ENCODE measurements at places on chromosomes 6 and 20. TPM values are rescaled to one million over a fixed set of nuclear protein-coding genes. Genes with fewer than 3 reads are reported as not detected.

- no peak overlapping the region for H3K27ac ChIP-seq
- peaks cover 19% of the 10 kb centered on the region for H3K36me3 ChIP-seq
- H3K4me3 ChIP-seq = no peak overlapping the region
- DNase-seq = no peak
- peaks cover 61% of the 10 kb centered on the region for H3K27me3 ChIP-seq
Measured at GRCh38 chr20:21394551-21394950, 2.8 kb downstream of the NKX2-4 start.

DNA sequence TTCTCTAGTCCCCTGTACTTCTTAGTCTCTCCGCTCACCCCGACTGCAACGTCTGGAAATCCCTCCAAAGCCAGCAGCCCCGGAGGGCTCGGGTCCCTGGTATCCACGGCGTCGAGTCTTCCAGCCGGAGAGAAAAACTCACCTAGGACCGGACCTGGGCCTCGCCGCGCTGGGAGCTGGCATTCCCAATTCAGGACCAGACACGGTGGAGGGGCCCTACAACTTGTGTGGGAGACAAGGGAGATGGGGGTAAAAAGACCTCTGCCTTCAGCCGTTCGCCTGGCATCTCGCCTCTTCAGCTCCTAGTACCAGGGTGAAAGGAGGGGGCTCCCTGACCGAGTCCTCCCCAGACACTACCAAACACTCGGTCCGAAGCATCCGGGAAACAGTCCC lies 64.3 kb downstream of the GPX5 start:
- H3K27ac ChIP-seq = no peak overlapping the region
- peaks cover 34% of the 10 kb centered on the region for H3K4me1 ChIP-seq
- DNase-seq = no peak
- H3K36me3 ChIP-seq = no peaks in the 10 kb centered on the region

DNA sequence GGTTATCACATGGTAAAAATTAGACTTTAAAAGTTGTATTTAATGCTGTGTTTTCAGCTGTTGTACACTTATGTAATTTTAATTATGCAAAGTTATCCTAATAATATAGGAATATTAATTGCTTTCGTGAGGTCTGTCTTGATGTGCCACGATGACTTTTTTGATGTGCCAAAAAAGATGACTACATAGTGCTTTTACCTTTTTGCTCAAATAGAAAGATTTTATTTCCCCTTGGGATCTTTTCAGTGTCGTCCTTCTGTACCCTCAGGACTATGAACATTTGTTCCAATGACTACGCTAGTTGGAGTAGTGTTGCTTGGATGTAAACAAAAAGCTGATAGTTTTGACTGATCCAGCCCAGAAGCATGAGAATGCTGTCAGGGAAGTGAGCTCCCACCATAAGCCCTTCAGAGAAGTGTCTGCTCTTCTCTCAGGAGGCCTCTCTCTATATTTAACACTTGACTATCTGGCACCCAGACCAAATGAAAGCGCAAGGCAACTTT lies 1.2 kb upstream of the CD164 start:
- H3K36me3 ChIP-seq = peaks cover 18% of the 10 kb centered on the region
- peak overlapping the region; percentile 84 for H3K4me3 ChIP-seq
- H3K4me1 ChIP-seq = peaks cover 24% of the 10 kb centered on the region
- no peak for DNase-seq
- peak overlapping the region; percentile 100 for H3K27ac ChIP-seq
- H3K27me3 ChIP-seq = no peaks in the 10 kb centered on the region

DNA sequence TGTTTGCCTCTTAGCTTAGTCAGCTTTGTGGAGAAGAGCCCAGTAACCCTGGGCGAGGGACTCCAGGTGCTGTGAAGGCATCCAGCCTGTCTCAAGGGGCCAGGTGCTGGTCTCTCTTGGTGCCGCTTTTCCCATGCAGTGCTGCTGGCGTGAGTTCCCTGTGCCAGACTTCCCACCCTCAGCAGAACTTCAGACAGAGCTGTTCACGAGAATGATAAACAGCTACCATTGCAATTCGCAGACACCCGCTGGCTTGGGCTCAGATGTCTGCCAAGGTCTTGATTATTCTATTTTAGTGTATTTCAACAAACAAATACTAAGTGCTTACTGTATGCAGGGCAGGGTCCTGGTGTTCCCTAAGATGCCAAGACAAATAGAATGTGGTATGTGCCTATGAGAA lies 57.7 kb downstream of the RNF217 start:
- no peaks in the 10 kb centered on the region for H3K4me1 ChIP-seq
- H3K36me3 ChIP-seq = no peaks in the 10 kb centered on the region
- H3K4me3 ChIP-seq = no peak overlapping the region
- H3K27ac ChIP-seq = no peak overlapping the region
- H3K27me3 ChIP-seq = peaks cover 3% of the 10 kb centered on the region
- DNase-seq = no peak

DNA sequence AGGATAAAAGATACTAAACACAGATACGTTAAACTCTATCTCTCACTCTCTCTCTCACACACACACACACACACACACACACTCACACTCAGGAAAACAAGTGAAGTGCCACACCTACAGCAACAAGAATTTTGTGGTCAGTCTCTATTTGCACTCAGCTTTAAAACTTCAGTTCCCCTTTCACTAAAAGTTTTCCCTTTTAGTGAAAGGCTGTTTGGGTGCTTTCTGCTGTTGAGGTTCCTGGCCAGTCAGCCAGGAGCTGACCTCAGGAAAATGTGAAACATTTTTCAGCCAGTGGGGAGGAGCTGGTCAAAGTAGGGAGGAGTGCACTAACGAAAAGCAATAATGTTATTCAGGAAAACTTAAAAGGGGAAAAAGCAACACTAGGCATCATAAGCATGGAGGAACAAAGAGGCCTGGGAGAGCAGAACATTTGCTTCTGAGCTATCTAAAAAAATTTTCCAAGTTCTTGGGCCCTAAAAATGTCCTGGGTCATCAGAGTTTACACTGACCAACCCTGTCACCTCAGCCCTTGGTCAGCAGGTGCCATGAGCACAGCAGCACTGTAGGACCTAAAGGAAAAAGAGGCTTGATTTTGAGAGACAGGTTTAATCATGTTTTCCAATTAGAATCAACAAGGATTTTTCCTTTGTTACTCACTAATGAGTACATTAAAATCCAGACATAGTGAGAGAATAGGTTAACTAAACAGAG lies 30.7 kb upstream of the NT5E start:
- peaks cover 38% of the 10 kb centered on the region for H3K4me1 ChIP-seq
- H3K4me3 ChIP-seq = no peak overlapping the region
- no peak for DNase-seq
- no peaks in the 10 kb centered on the region for H3K27me3 ChIP-seq
- no peak overlapping the region for H3K27ac ChIP-seq
- no peaks in the 10 kb centered on the region for H3K36me3 ChIP-seq

DNA sequence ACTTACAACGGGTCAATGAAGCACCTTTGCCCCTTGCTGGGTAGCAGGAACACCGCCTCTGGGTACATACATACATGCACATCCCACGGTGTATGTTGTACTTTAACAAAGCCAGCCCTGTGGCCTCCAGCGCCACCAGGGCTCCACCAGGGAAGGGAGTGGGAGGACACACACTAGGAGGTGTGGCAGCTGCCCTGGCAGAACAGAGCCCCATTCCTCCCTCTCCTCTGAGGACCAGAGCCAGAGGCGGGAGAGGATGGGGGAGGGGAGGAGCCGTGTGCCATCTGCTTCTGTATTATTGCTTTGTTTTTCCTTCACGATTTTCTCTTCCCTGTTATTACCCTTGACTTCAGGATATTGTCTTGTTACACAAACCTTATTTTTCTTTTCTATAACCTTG lies 105.8 kb upstream of the TRAF3IP2 start:
- DNase-seq = no peak
- peaks cover 78% of the 10 kb centered on the region for H3K4me1 ChIP-seq
- no peaks in the 10 kb centered on the region for H3K27me3 ChIP-seq
- no peak overlapping the region for H3K4me3 ChIP-seq
- peaks cover 90% of the 10 kb centered on the region for H3K36me3 ChIP-seq

DNA sequence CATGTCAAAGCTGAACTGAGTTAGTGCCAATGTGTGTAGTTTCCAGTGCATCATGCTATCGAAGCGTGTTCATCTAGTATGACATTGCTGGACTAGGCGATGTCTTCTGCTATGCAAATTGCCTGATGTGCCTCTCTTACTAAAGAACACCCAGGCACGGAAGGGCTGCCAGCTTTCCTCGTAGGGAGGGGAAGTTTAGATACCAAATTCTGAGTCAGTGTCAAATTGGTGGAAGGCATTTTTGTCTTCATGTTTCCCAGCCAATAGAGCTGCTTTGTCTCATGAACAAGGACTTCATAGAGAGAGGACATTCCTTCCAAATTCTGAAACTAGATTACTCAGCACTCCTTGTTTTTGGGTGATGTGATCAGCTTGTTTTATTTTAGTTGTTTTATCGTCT lies 320.1 kb downstream of the BTBD3 start:
- no peak overlapping the region for H3K27ac ChIP-seq
- DNase-seq = no peak
- H3K4me3 ChIP-seq = no peak overlapping the region
- H3K4me1 ChIP-seq = no peaks in the 10 kb centered on the region
- no peaks in the 10 kb centered on the region for H3K27me3 ChIP-seq

- peaks cover 10% of the 10 kb centered on the region for H3K4me1 ChIP-seq
- peaks cover 3% of the 10 kb centered on the region for H3K27me3 ChIP-seq
- H3K27ac ChIP-seq = no peak overlapping the region
- no peaks in the 10 kb centered on the region for H3K36me3 ChIP-seq
- no peak for DNase-seq
Measured at GRCh38 chr6:6717953-6718352, 129.4 kb downstream of the LY86 start.

GRCh38 chr20:44054118-44054517 lies 132.9 kb downstream of the JPH2 start:
- DNase-seq = no peak
- H3K36me3 ChIP-seq = no peaks in the 10 kb centered on the region
- H3K4me1 ChIP-seq = peaks cover 5% of the 10 kb centered on the region
- no peak overlapping the region for H3K4me3 ChIP-seq
- H3K27ac ChIP-seq = no peak overlapping the region

DNA sequence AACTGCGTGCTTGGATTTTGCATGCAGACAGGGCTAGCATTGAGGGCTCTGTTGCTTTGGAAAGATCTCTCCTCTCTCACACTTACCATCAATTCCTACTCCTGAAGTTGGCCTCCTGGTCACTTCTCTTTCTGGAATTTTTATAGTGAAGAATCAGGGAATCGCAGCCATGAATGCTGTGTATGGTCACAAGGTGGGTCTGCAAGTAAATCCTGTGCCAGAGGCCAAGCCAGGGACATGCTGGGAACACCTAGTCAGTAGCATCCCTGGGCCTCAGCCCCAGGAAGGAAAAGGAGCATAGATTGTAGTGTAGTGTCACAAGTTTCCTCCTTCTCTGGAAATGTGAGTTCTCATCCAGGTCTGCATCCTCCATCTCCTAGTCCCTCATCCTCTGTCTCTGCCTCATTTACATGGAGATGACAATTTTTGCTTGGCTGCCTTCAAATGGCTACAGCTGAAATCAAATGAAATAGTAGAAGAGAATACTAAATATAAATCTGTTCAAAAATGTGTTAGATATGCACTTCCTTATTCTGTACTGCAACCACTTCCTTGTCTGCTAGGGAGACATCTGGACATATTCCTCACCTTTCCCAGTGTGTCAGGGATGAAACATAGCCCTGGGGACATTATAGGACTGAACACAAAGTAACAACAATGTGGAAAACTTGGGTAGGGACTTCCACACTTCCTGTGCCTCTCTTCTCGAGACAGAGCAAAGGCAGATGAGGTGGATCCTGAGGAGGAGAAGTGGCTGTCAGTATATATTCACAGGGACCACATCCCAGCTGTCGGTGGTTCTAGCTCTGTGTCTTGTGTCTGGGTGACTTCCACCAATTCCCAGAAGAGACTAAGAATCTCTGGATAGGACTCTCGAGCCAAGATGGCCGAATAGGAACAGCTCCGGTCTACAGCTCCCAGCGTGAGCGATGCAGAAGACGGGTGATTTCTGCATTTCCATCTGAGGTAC lies 17.0 kb downstream of the CST9 start:
- no peak overlapping the region for H3K27ac ChIP-seq
- H3K4me1 ChIP-seq = peaks cover 4% of the 10 kb centered on the region
- H3K27me3 ChIP-seq = peaks cover 6% of the 10 kb centered on the region
- no peak for DNase-seq
- H3K36me3 ChIP-seq = no peaks in the 10 kb centered on the region

PHACTR2 gene
- total RNA-seq = 14.6 TPM

DACT2 gene
- not detected for total RNA-seq

BMP5 gene
- not detected for total RNA-seq

TSPO2 gene
- total RNA-seq = not detected

HCRTR2 gene
- not detected for total RNA-seq

DLK2 gene
- 1.1 TPM for total RNA-seq

Measured in activated CD8-positive, alpha-beta T cell treated with anti-CD3 and anti-CD28 coated beads for 36 hours (primary cell).